ENCODE measurements at places on chromosomes 2 and 18.

DNA sequence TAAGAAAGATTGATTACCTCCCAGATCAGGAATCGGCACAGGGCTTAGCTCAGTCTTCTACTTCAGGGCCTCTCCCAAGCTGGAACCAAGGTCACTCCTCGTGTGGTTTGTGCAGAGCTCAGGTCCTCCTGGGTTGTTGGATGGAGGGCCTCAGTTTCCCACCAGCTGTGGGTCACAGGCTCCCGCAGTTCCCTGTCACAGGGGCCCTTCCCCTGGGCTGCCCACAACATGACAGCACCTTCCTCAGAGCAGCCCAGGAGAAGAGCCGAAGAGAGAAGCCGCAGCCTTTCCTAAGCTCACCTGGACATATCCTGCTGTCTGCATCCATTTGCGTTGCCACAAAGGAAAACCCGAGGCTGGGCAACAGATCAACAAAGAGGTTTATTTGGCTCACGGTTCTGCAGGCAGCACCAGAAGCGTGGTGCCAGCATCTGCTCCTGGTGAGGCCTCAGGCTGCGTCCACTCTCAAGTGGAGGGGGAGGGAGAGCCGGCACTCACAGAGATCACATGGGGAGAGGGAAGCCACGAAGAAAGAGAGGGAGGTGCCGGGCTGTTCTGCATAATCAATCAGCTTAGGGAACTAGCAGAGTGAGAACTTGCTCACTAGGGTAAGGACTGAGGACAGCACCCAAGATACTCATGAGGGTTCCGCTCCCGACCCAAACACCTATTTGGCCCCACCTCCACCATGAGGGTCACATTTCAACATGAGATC is 13.0 kb upstream of the ALLC start:
- DNase-seq = no peak

DNA sequence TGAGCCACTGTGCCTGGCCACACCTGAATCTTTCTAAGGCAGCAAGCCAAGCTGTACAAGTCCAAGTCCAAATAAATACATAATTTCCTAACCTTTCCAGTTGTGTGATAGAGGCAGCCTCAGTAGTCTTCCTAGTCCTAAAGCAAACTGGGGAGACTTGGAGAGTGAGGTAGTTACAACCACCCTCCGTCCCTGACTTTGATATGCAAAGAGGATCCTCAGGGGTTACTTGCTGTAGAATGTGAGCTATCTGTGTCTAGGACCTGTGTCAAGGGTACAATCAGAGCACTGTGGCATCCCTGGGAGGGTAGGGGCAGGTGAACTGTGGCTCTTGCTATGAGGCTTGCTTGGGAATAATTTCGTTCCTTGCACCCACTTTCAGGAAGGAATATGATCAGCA is 28.3 kb upstream of the KCNG3 start:
- no peak for DNase-seq

GRCh38 chr2:237731663-237732062 is 66.9 kb upstream of the RBM44 start:
- DNase-seq = no peak

- DNase-seq = no peak
These were observed 213.3 kb upstream of the HNRNPA3 start for GRCh38 chr2:176999301-176999700.

DNA sequence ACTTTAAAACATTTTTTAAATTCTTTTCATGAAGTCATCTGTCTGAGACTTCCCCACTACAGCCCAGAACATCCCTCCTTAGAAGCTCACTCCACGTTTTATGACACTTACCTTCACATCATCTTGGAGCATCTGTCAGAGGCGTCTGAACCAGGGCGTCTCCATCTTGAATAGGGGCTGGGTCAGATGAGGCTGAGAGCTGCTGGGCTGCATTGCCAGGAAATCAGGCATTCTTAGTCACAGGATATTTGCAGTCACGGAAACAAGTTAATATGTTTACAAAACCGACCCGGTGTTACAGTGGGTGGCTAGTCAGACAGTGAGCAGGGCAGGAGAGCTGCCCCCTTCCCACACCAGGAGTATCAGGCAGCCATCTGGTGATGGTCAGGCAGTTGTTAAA is 456.5 kb downstream of the FBXO15 start:
- no peak for DNase-seq

- no peak for DNase-seq
These were observed 68.0 kb downstream of the ACAA2 start for GRCh38 chr18:49745045-49746014.

Measured in NAMALWA (cell line).